Heart right ventricle (tissue), 16 donors: ENCODE measurements at places on chromosomes 4 and X.

- DNase-seq: no peak
Observed at GRCh38 chr4:101256222-101256621, 91.1 kb downstream of the PPP3CA start.

- DNase-seq: peak; percentile 54
Observed at GRCh38 chr4:56995525-56995924, 16.8 kb downstream of the POLR2B start.

GRCh38 chr4:40662962-40663604 lies 33.4 kb upstream of the RBM47 start:
- DNase-seq: no peak

DNA sequence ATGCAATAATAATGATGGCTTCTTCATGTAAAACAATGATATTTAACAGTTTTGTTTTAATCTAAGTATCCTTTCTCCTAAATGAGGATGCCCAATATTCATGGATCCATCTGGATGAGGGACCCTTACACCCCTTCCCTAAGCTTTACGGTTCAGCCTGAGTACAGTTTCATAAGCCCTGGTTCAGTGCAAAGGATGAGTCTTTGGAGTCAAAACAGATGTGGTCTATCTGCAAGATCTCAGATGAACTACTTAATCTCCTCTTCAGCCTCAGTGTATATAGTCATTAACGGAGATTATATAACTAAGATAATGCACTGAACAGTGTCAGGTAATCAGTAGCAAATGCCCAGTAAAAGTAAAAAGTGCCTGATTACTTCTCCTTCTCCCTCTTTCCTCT lies 22.1 kb downstream of the ANXA5 start:
- no peak for DNase-seq

GRCh38 chr4:41323706-41324105 lies 67.0 kb downstream of the UCHL1 start:
- DNase-seq: no peak

DNA sequence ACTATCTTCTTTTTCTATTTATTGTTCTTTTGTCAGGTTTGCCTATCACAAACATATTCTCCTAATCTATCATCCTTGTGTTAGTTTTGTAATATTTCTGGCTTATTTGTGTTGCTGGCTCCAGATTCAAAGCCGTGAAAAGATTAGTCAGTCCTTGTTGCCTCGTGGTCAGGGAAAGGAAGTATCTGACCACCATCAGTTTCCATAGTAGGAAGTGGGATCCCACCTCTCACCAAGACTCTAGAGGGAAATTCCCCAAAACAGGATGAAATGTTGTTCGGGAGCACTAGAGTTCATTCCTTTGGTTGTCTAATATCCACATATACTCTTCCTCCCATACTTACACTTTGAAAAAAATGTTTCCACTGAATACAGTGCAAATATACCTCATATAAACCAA lies 131.0 kb upstream of the HUWE1 start:
- no peak for DNase-seq

DNA sequence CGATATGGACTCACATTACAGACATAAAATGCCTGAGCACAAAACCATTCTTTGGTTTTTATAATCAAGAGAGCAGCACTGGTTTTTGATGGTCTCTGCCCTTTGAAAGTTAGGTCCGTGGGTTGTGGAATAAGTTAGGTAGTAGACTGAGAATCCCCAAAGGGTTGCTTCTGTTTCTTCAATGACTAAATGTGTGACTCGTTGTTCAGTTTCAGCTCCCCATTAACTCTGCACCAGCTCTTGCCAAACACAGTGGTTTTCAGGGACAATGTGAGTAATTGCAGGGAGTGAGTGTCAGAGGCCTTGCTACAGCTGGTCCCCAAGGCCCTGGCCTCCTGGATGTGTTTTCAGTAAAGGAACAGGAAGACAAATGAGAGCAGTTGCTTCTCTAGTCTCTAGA lies 24.8 kb downstream of the SMIM20 start:
- DNase-seq: peak; percentile 48

DNA sequence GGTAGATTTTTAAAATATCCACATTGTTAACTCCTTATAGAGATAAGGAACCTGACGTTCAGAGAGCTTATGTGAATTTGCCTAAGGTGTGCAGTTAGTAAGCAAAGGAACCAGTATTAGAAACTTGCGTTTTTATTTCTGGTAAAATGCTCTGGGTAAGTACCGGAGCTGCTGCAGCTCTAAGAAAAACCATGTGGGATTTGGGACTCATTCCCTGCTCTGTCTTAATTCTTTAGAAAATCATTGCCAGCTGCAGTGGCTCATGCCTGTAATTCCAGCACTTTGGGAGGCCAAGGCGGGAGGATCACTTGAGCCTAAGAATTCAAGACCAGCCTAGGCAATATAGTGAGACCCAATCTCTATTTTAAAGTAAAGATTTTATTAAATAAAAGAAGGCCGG lies 5.8 kb downstream of the CCKAR start:
- no peak for DNase-seq

DNA sequence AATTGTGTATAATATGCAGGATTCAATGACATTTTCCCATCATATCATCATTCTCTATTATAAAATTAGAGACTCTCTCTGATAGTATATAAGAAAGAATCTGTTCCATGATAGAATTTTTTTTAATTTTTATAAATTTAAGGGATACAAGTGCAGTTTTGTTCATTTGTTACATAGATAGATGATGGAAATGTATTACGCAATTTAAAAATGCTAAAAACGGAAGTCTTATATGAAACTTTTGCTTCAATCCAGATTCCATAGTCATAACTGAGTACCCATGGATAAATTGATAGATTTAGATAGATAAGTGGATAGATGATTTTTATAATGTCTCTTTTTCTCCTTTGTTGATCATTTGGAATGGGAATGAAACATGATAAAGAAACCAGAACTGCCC lies 24.9 kb upstream of the MAGEB2 start:
- no peak for DNase-seq

GRCh38 chr4:108965016-108965415 lies 202.2 kb upstream of the ETNPPL start:
- DNase-seq: no peak

- DNase-seq: peak; percentile 13
Observed at GRCh38 chr4:71456841-71457240, 118.0 kb downstream of the SLC4A4 start.

DNA sequence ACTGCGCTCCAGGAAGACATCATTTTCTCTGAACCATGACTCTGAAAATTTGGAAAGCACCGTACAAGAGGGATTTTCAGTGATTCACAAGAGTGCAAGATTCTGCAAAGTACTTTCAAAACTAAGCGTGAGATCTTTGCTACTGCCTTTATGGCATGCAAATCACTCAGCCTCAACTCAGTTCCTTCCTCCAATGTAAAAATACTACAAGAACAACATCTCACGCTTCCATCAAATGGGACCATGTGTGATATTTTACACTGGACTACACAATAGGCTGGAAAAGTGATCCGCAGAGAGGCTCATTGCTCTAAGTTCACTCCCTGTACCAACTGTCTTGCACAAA lies 674 bp upstream of the IL15 start:
- DNase-seq: no peak

DNA sequence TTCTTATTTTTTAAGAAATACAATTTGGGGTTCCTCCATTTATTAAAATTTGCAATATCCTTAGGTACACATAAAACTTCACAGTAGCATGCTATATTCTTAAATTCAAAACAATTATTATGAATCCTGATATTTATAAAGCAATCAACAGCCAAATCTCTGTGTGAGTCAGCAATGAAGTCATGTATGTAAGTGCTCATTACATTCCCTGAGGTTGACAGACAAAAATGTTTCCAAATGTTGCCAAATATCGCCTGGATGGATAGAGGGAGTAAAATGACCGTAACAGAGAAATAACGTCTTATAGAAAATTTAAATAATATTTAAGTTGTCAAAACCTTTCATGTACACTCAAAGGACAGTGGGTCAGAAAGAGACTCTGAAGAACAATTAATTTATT lies 220.0 kb downstream of the PCDH18 start:
- no peak for DNase-seq

DNA sequence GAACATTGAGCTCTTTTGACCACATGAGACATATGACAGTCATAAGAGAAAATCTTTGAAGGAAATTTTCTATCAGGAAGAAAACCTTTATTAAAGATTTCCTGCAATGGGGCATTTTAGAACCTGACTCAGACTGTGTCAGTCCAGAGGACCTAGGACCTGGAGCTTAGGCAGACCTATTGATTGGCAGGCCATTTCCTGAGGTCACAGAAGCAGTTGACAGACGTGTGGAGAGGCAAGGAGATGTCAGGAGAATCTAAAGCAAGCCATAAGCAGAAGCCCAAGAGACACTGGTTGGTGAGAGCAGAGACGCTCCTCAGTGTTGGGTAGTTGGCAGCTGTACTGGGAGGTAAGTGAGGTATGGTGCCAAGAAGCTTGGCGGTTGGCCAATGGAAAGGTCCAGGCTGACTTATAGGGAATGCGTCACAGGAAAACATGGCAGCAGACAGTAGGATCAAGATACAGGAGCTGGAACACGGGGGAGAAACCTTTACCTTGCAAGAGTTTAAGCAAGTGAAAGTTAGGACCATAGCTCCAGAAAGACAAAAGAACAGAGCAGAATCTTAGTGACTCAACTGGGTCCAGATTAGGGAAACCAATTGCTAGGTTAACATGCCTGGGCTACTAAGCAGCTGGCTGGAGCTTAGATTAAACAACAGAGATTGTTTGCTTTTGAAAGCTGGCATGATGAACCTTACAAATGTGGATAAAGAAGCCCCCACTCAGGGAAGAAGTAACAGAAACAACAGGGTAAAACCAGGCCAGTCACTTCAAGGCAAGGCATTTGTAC lies 18.6 kb downstream of the PALLD start:
- peak; percentile 34 for DNase-seq

DNA sequence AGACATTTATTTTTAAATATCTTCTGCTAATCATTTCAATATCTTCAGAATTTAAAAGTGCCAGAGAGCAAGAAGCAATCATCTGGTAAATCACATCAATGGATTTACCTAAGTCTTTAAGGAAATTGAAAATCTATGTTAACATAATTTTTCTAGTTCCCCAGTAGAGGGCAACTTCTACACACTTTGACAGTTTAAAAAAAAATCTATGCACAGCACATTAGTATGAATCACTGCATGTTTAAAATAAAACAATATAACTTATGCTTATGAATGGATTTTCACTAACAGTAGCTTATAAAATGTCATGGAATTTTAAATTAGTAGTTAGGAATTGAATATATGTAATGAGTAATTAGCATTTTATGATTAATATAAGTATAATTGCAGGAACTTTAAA lies 126.5 kb downstream of the REELD1 start:
- no peak for DNase-seq

- no peak for DNase-seq
Observed at GRCh38 chr4:13481569-13481968, 2.6 kb downstream of the RAB28 start.

DNA sequence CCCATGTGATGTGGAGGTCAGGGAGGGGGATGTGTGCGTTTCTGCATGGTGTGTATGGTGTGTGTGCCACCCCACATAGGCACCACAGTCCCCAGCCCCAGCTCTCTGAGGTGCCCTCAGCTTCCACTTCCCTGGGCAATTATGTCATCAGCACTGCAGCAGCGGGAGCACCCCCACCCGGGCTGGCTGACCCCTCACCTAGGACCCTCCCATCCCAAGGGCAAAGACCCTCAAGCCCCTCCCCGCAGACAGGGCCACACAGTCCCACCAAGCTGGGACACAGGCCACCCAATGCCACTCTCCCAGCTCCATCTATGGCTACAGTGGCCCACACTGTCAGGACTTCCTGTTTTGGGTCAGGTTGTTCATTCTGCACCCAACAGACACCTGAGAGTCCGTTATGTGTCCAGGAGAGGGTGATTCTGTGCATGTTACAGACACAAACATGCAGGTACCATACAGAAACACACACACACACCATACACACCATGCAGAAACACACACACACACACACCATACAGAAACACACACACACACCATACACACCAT lies 75.2 kb downstream of the JAKMIP1 start:
- DNase-seq: no peak

DNA sequence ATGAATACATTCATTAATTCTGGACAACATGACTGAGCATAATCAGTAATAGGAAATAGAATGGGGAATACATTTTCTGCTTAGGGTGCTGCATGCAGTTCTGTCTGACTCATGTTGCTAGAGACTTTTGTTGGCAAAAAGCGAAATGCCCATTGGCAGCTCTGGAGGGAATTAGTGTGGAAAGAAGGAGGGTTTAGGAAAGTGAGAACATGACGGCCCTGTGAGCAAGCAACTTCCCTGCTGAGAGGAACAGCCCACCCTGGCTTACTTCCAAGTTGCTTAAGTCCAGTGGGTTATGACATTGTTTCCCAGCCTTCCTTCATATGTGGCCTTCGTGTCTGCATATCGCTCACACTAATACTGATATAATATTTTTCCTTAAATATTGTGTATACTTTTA lies 13.8 kb downstream of the MAD2L1 start:
- peak; percentile 7 for DNase-seq

DNA sequence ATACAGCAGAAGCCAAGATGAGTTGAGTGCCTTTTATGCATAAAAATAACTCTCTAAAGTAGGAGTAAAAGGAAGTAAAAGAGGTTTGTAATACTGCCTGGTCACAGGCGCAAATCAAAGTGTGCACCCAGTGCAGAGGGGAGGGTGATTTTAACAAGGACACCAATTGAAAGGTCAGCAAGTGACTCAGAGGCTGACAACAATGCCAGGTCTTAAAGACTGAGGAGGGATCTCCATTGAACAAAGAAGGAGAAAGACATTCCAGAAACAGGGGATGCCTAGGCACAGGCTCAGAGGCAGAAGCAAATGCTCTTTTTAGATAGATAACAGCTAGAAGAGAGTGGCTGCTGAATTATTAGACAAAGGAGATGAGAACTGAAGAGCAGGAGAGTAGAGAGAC lies 297.4 kb upstream of the VCX start:
- no peak for DNase-seq

DNA sequence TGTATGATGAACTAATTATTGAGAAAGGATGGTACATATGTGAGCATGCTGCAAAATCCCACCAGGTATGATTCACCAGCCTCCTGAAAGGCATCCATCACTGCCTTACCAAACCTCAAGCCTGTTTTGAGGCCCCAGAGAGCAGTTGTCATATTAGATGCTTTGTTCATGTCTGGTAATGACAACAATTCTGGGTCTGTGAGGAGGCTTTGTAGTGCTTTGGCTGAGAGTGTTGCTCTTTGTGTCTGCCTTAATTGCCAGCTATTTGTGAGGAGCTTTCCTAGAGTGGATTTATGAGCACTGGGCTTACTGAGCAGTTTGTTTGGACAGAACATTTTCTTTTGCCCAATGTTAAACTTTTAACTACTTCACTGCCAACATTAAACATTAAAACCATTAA lies 69.2 kb downstream of the HEPH start:
- no peak for DNase-seq

GRCh38 chr4:37890801-37891259 lies at the start of gene TBC1D1:
Gene TBC1D1 (plus strand): TSS chr4:37891084. CDS start chr4:37902096, 11,012 bp downstream.
- peak; percentile 64 for DNase-seq
